Skeletal muscle cell (primary cell): ENCODE measurements at places on chromosomes 2 and 18.

GRCh38 chr2:218999881-219000568 lies 6.8 kb upstream of the CRYBA2 start:
- no peak for DNase-seq

DNA sequence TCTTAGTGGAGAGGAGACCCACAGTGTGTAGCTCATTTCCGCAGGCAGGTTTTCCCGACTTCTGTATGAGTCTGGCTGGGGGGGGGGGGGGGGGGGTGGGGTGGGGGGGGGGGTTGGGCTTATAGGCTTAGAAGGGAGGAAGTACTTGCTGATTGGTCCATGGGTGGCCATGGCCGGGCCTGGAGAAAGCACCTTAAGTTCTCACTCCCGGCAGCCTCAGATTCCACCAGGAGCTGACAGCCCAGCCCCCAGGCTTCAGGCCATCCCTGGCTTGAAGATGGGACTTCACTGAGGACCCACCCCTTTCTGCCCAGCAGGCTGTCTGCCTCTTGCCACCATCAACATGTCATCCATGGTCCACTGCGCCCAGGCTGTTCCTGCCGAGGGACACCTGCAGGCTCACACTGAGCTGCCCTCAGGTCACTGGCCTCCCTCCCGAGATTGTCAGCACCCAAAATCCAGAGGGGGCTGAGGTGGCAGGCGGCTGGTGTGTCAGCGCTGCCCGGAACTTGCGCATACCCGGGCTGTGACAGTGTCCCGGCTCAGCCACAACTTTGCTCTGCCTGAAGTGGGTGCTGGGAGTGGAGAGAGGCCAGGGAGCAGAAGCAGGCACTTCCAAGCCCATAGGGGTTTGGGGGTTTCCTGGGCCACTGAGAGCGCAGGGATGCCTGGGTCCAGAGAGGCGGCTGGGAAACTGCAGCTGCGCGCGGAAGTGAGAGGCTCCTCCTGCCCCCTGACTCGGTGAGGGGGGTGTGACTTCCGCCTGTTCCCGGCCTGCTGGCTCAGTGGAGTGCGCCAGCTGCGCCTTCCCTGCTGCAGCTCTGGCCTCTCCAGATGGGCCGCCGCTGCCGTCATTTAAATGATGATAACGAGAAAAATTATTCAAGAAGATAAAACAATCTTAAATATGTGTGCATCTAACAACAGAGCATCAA lies 256.1 kb downstream of the RPRM start:
- no peak for DNase-seq

DNA sequence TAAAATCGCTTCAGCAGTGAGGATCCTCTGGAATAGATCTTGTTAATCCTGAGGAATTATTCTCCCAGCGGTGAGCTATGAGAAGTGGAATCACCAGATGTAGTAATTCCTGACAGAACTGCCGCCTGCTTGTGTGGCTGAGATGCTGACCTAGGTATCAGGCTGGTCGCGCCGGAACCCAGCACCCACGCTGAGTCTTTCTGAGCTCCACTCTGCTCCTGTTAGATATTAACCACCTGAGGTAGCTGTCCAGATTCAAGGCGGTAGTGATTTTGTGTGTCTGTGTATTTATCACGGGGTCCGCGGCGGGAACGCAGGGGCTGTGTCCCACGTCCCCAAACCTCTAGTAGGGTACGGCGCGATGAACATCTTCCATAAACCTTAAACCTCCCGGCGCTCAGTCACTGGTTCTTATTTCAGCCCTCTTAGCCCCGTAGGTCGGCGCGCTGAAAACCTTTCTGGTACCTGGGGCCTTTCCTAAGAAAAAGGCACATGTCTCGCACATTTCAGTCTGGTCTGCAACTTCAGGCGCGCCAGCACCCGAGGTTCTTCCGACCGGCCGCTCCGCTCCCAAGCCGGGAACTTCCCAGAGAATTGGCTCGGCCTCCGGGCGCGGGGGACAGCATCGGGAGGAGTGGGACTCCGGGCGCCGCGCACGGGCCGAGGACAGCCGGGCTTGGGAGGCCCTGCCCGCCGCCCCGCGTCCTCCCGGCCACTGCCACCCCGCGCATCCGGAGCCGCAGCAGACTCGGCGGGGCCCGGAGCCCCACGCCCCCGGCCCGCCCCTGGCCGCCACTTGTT lies 542 bp upstream of the CNNM3 start:
- no peak for DNase-seq

DNA sequence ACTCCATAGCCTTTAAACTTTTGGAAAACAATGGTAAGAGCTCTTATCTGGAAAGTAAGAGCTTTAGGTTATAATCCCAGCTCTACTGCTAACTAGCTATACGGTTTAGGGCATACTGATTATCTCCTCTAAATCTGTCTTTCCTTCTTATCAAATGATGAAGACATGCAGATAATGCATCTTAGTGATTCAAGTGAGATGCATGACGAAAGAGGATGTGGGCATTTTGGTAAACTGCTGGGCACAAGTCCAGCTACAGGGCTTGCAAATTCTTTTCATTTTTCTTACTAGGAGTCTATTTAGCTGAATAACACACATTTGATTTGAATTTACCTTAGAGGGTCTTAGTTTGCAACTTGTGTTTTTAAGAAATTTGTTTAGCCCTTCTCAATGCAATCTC lies 1604.8 kb upstream of the ZEB2 start:
- DNase-seq: peak; percentile 39

- DNase-seq: peak; percentile 16
These were observed 179.7 kb downstream of the AGPS start for GRCh38 chr2:177572236-177572671.

GRCh38 chr2:175161-175786 lies 88.6 kb downstream of the SH3YL1 start:
- no peak for DNase-seq

- DNase-seq: peak; percentile 43
These were observed 12.7 kb downstream of the KDM3A start for GRCh38 chr2:86453836-86454235.

DNA sequence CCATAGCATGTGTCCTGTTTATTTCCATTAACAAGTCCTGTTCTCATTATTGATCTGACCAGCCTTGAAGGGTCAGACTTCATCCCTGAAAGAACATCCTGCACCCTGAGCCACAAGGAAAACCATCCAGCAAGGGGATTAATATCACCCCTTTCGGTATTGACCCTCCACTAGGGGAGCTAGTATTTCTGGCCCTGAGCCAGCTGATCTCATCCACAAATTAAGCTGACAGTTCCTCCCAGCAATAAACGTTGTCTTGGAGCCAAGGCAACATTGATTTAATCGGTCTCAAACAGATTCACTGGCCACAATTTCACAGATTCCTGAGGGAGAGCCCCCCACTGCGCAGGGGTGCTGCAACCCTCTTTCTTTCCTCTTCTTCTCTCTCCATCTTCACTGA lies 353.1 kb upstream of the FANCL start:
- no peak for DNase-seq

GRCh38 chr2:104787298-104788065 lies 66.4 kb upstream of the POU3F3 start:
- no peak for DNase-seq
